MM.1S (cell line): ENCODE measurements at places on chromosomes 13 and 19.

- DNase-seq: no peak
Measured at GRCh38 chr19:50331221-50331993, 2.2 kb upstream of the KCNC3 start.

GRCh38 chr13:76677043-76677442 lies 209.2 kb downstream of the KCTD12 start:
- DNase-seq: no peak

DNA sequence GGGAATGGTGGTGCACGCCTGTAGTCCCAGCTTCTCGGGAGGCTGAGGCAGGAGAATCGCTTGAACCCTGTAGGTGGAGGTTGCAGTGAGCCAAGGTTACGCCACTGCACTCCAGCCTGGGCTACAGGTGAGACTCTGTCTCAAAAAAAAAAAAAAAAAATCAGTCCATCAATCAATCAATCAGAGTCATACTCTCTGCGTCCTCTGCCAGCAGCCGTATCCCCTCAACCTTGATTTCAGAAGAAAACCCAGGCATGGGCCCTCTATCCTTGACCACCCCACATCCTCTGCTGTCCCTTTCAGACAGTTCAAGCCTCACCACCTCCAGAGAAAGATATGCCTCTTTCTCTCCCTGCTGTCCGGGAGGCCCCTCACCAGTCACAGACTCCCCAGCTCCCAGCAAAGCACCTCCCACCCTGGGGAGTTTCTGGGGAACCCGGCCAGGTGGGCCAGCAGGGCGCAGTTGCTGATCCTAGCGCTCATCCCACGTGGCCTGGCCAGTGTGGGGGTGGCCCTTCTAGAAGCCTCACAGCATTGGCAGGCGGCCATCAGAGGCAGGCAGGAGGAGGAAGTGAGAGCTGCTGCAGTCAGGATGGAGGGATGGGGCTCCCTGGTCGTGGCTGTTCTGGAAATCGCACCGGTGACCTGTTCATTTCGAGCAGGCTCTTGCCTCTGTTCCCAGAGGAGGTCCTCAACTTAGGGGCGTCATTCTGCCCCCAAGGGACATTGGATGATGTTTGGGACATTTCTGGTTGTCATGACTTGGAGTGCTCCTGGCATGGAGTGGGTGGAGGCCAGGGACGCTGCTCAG lies 10.2 kb upstream of the JSRP1 start:
- DNase-seq: peak; percentile 62

GRCh38 chr19:15456871-15457700 lies 7.3 kb downstream of the RASAL3 start:
- DNase-seq: no peak

GRCh38 chr13:37023871-37024270 lies 23.3 kb downstream of the EXOSC8 start:
- no peak for DNase-seq

GRCh38 chr13:21956666-21957065 lies 285.8 kb downstream of the FGF9 start:
- DNase-seq: no peak

- DNase-seq: no peak
Measured at GRCh38 chr19:49200238-49200862, 42.8 kb downstream of the TRPM4 start.

GRCh38 chr13:42039457-42039945 lies 8.9 kb upstream of the DGKH start:
- no peak for DNase-seq

- no peak for DNase-seq
Measured at GRCh38 chr13:27820524-27821482, 28.5 kb downstream of the GSX1 start.

GRCh38 chr19:50909240-50910070 lies 1.7 kb downstream of the KLK4 start:
- no peak for DNase-seq

GRCh38 chr19:15673176-15673654 lies 328 bp downstream of the CYP4F12 start:
- no peak for DNase-seq

DNA sequence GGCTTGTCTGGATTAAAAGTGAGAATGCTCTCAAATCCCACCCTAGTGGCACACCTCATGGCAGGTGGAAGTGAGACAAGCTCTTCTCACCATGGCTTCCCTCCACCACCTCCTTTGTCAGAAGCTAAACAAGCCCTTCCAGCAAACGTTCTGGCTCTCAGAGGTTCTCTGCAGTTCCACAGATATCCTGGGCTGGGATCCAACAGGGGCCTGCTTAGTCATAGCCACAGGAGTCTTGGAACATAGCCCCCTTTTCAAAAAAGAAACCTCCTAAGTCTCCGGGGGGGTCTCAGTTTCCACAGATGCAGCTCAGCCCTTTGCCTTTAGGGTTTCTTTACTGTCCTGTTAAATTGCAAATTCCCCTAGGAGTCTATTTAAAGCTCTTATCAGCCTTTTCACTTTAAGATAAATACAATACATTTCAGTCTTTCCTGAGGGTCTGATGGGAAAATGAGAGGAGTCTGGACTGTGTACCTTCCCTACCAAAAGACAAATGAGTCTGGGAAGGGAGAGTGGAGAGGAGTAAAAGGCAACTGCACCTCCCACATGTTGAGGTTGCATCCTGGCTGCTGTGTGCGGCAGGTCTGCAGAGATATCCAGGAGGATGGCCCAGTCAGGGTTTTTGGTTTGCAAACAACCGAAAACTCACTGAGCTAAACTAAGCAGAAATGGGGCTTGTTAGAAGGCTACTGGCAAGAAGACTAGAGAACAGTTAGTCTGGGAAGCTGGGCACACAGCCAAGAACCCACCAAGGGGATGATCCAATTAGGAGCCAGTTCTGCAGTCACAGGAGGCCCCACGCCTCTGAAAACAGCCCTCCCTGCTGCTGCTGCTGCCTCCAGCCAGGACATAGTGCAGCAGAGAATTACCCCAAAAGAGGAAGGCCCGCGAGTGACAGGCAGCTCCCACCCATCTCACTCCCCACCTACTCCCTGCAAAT lies 41.4 kb upstream of the SERP2 start:
- no peak for DNase-seq

- DNase-seq: no peak
Measured at GRCh38 chr13:19150712-19151228, 30.9 kb downstream of the TUBA3C start.

- no peak for DNase-seq
Measured at GRCh38 chr19:28730791-28731512, 482.0 kb downstream of the UQCRFS1 start.

DNA sequence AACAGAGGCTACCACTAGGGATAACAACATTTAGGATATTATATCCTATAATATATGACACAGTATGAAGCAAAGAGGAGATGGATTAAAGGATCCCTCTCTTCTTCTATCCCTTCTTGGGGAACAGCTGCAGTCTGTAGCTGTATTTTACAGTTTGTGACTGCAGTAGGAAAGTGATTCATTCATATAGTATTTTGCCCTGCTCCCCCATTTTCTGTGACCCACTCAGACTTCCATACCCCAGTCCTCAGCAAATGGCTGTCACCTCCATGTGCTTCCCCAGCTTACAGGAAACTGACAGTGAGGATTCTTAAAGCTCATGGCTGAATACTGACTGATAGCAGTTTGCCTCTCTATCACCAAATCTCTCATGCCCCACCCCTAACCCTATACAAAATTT lies 27.5 kb downstream of the MICU2 start:
- no peak for DNase-seq

DNA sequence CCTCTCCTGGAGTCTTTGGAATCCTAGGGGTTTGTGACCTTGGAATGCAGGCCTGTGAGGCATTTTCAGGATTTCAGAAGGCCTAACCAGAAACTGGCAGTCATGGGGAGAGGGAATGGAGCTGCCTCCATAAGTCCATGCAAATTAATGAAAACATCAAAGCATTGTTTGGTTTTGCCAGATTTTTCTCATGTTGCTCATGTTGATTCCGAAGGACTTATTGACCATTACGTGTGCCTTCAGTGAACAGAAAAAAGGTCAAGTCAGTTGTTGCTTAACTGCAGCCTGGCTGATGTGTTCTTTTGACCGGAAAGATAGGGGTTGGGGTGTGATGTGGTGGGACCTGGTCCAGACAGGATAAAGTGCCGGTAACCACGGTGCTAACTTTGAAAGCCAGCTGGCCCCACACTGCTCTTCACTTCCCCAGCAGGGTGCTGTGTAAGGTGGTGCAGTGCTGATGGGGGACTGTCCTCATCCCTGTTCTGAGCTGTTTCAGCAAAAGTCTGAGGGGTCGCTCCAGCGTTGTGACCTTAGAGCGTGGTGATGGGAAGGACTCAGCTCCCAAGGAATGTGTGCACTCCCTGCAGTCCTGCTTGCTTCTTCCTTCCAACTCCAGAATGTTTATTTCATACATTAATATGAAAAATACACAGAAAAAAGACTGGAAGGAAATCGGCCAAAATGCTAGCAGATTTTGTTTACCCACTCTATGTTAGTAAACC lies 3.5 kb downstream of the RNF113B start:
- DNase-seq: no peak

- DNase-seq: peak; percentile 89
Measured at GRCh38 chr19:1668486-1669270, 16.3 kb upstream of the TCF3 start.

DNA sequence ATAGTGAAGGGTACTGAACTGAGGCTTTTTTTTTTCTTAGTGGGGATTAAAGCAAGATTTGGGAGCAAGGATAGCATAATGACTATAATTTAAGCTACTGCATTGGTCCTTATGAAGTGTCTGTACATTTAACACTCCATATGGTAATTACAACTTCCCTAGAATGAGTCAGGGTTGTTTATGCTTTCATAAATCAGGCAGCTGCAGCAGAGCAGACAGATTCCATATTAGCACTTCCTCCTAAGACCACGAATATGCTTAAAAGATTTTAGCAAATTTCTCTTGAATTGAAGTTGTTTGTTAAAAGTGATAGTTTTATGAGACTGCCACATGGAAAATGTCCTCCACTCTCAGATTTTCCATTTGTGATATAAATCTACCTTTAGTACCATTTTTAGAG lies 401.1 kb upstream of the SPRY2 start:
- no peak for DNase-seq

DNA sequence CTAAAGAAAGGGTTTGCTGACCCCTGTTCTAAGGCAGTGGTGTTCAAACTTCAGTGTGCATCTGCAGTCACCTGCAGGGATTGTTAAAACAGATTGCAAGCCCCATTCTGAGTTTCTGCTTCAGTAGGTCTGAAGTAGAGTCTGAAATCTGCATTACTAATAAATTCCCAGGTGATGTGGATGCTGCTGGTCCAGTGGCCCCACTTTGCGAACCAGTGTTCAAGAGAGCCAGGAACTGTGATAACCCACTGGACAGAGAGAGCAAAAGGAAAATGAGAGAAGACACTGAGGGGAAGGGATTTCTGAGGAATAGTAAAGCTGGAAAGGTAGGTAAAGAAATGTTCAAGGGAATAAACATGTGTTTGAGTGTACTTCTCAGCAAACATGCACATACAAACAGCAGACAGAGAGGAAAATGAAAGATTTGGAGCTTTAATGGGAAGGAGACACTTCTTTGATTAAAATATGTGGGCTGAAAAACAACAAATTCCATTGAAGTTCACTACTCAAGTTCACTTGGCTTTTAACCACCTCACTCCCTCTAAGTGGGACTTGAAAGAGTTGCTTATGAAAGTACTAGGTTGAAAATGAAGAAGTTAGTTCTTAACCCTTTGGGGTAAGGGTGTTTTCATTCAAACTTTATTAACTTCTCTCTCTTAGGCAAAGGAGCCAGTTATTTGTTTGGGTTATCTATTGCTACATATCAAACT lies 26.4 kb upstream of the FAM216B start:
- no peak for DNase-seq

DNA sequence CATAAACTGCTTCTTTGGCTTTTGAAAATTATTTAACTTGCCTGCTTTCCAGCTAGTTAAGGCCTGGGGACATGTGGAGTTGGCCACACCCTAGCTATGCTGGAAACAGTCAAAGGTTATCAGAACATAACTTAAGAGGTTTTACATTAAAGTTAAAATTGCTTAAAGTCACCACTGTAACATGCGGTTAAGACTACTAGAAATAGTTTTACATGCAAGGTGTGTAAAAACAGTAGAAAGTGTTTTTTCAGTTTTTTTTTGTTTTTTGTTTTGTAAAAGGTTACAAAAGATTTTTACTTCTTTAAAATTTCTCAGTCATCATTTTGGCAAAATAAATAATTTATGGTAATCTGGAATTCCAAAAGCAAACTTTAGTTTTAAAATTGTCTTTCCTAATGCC lies 763.1 kb downstream of the UQCRFS1 start:
- DNase-seq: no peak

GRCh38 chr13:104485571-104485970 lies 1419.4 kb upstream of the SLC10A2 start:
- DNase-seq: no peak

GRCh38 chr13:44181931-44182330 lies 191.7 kb upstream of the SERP2 start:
- DNase-seq: no peak
